ENCODE measurements at places on chromosomes 2 and 18.
A peak's percentile ranks its signal among the peaks of the same experiment; 100 is the strongest.

DNA sequence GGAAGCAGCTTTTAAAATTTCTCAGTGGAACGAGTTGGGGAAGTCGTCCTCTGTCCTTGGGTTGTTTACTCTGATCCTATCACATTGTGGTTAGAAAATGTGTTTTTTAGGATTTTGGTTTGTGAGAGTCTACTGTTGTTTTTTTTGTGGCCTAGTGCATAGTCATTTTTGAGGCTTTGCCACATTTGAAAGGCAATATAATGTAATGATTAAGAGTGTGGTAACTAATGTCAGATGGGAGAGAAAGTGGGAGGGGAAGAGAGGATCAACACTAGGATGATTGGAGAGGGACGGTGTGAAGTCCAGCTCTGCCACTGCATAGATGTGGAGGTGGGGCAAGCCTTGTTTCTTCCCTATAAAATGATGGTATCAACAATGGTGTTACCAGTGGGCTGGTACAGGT, 8.5 kb downstream of the SP140L start:
- DNase-seq, result no peak

GRCh38 chr18:33440060-33441043, at the start of gene CCDC178:
Gene CCDC178, minus strand, starts transcription at chr18:33440721. Its CDS starts 28,633 bp downstream, at chr18:33412088.
- no peak for DNase-seq

GRCh38 chr2:96890252-96890651, 20.4 kb upstream of the SEMA4C start:
- no peak for DNase-seq

DNA sequence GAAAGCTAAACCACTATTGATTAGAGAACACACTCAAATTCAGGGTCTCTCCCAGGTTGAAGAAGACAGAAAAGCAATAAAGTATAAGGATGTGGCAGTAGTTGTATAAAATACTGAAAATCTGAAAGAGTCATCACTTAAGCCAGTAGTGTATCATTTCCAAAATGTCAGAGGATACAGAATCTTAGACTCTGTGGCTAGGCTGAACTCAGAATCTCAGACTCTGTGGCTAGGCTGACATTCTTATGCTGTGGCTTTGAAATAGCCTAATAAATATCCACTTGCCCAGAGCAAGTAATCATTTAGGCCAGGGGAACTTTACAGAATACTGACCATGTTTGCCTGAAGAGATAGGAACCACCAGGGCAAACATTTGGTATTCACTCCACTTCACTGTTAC, 13.1 kb downstream of the MCFD2 start:
- no peak for DNase-seq

- DNase-seq, result no peak
These were observed 68.7 kb downstream of the DIS3L2 start for GRCh38 chr2:232030229-232030628.

GRCh38 chr2:60070736-60071489, 482.5 kb downstream of the BCL11A start:
- DNase-seq, result peak; percentile 4

DNA sequence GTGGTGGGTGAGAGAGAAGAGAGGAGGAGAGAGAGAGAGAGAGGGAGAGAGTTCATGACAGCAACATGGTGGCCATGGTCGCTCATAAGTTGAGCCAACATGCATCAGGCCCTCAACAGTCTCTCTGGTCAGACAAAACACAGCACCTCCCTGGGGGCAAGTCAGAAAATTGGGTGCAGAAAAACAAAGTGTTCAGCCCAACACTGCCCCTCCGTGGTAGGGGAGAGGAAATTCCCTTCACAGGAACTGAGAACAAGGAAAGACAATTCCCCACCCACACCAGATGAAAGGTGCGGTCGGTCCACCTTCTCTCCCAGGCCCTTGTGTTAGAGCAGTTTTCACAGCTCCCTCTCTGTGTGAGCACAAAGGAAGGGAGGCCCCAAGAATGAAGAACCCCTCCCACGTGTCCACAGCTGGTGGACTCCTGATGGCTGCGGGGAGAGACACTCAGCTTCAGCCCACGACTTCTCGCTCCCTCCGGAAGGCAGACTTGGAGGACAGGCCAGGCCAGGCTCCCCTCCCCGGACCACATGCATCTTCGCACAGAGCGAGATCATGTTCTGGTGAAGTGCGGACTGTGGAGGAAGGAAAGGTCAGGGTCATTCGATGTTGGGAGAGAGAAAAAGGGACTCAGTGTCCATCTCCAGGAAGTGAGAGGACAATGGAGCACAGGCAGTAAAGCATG, 181.7 kb downstream of the ANAPC1 start:
- DNase-seq, result no peak

DNA sequence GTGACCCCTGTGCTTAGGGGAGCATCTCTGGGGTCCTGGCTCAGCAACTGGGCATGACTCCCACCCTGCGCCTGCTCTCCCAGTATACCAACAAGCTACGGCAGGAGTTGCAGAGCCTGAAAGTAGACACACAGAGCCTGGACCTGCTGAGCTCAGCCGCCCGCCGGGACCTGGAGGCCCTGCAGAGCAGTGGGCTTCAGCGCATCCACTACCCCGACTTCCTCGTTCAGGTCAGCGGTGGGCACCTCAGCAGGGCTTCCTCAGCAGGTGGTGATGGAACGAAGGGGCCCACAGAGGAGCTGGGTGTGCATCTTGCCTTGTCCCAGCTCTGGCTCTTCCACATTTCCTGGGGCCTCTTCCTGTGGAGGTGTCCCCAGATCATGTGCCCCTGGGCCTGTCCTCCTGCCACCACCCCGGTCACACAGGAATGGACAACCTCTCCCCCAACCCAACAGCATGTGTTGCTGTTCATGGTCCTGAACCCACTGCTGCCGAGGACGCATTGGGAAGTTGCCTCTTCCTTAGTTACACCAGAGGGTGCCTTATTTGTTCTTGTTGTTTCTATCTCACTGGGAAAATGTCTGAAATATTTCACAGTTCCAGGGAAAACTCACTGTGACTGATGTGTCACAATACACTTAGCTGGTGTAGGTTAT, 10.8 kb downstream of the PROM2 start:
- no peak for DNase-seq

DNA sequence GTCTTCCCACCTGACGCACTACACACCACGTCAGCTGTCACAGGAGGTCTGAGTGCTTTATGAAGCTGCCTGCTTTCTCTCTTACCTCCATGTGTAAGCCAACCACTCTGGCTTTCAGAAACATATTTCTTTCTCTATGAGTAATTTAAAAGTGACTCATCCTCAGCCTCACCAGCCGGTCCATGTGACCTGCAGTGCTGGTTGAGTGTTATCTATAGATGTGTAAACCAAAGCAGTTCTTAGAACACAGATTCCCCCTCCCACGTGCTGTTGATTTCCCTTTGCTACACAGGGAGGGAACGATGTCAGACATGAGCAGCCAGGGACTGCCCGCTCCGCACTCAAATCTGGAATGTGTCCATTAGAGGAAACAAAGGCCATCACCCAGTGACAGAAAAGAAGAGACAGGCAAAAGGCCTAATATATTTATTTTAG, 157.8 kb downstream of the BCL2 start:
- peak; percentile 47 for DNase-seq

- no peak for DNase-seq
These were observed 1267.7 kb upstream of the TMEFF2 start for GRCh38 chr2:193462411-193462810.

DNA sequence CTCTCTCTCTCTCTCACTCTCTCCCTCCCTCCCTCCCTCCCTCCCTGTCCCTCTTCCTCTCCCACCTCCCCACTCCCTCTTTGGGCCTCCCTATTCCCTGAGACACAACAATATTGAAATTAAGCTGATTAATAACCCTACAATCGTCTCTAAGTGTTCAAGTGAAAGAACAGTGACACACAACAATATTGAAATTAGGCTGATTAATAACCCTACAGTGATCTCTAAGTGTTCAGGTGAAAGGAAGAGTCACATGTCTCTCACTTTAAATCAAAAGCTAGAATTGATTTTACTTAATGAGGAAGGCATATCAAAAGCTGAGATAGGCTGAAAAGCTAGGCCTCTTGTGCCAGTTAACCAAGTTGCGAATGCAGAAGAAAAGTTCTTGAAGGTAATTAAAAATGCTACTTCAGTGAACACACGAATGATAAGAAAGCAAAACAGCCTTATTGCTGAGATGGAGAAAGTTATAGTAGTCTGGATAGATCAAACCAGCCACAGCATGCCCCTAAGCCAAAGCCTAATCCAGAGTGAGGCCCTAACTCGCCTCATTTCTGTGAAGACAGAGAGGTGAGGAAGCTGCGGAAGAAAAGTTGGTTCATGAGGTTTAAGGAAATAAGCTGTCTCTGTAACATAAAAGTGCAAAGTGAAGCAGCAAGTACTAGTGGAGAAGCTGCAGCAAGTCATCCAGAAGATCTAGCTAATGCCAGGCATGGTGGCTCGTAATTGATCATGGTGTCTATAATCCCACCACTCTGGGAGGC, 21.3 kb downstream of the MALT1 start:
- no peak for DNase-seq

DNA sequence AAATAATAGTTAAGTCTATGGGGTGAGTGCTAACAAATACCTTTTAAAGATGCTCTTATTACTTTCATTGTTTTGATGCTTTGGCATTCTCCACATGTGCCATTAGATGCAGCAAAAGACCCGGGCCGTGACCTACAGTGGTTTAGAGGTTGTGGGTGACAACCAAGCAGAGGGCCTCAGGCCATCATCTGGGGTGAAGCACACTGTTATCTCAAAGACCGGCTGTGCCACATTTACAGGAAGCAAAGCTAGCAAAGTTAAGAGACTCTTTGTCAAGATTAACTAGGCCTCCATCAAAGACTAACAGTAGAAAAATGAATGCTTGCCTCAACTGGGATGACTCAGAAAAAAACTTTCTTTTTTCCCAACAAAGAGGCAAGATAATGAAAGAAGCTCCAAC, 695.3 kb downstream of the SATB2 start:
- DNase-seq, result no peak

DNA sequence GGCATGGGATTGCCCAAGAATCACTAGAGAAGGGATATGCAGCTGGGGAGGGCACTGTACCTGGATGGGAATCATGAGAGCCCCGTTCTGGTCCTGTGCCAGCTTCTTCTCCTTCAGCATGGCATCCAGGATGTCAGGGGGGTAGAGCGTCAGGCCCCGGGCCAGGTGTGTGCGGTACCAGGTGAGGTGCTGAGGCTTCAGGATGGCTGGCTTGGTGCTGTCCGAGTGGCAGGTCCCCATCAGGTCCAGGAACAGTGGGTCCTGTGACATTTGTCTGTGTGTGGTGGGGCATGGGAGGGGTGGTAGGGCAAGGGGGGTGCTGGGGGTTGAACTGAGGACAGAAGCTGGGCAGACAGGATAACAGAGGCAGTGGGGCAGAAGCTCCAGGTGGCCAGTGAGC, 13.2 kb downstream of the CFAP65 start:
- DNase-seq, result no peak

DNA sequence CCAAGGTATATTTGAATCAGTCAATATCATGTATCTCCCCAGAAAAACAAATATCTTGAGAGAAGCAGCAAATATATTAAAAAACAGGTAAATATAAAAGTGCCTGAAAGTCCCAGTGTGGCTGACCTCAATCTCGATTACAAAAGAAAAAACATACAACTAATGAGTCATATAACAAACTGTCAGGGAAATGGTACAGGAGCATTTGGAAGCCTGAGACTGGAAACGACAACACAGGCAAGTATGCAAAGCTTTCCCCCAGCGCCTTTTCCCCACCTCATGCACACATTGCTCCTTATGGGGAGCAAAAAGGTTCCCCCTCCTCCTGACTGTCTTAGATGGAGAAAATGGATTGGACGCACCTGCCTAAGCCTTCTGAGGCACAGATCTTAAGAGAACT, 230.7 kb downstream of the TMX3 start:
- no peak for DNase-seq

GRCh38 chr2:140440815-140441214, 1660.6 kb upstream of the NXPH2 start:
- no peak for DNase-seq

DNA sequence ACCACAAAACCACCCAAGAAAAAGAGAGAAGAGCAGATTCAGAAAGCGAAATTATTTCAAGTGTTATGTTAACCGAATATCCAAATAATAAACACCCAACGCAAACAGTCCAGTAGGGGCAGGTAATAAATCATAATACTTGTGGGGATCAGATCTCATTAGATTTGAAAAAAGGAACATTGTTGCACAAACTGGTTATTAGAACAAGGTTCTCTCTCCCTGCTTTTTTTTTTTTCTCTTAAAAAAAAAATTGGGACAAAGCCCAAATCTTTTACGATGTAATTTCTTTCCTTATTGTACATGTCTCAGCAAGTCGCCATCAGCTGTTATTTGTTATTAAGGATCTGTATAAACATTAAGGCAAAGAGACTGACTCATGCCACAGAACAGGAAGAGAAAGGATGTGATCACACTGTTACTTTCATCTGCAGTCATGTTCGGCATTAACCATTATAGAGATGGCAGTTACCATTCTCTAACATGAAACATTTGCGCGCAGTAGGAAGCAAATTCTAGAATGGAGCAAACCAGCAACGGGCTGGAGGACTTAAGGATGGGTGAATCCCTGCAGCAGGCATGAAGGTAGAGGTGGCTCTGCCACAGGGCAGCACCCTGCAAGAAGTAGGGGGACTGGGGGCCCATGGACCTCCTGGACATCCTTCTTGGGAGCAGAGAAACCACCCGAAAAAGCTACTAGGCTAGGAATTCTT, 42.0 kb downstream of the EPHA4 start:
- no peak for DNase-seq

- no peak for DNase-seq
These were observed 1293.9 kb upstream of the LRRTM1 start for GRCh38 chr2:81598453-81598852.

DNA sequence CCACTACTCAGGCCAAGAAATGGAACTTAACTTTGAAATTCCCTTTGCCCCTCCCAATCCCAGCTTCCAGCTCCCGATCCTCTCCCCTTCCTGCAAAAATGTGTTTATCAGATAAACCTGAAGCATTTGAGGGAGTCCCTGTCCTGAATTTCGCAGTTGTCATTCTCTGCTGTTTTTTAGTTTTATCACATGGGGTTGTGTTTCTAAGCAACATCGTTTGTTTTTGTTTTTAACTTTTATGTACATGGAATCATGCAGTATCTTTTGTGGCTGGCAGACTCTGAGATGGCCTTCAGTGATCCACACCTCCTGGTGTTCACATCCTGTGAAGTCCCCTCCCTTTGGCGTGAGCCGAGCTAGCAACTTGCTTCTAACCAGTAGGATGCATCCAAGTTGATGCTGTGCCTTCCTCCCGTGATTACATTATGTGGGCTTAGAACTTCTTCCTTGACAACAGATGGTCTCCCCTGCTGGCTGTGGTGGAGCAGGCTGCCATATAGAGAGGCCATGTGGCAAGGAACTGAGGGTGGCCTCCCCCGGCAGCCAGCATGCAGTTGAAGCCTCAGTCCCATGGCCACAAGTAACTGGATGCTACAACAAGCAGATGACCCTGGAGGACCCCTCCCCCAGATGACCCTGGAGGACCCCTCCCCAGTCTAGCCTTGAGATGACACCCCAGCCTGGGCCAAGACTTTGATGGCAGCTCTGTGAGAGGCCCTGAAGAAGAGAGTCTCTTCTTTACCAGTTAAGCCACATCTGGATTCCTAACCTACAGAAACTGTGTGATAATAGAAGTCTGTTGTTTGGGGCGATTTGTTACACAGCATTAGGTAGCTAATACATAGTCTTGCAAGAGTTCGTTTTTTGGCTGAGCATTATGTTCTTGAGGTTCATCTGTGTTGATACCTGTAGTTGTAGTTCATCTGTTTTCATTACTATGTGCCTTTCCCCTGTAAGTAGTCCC, 27.7 kb downstream of the SH3BP4 start:
- DNase-seq, result no peak
